Left ventricle myocardium superior (tissue), 1 donor: ENCODE measurements at places on chromosomes 3 and 15. TPM values are rescaled to one million over a fixed set of nuclear protein-coding genes. Genes with fewer than 3 reads are reported as not detected.

Gene AGTR1
- 2.2 TPM for total RNA-seq

Gene CCDC39
- total RNA-seq, result not detected

Gene LMOD3
- total RNA-seq, result 162 TPM

Gene DNAJC19
- 129 TPM for total RNA-seq

Gene ACSBG1
- total RNA-seq, result 0.05 TPM

Gene CCR9
- total RNA-seq, result not detected

Gene IQCH
- 0.64 TPM for total RNA-seq

Gene SLC28A2
- not detected for total RNA-seq

Gene ARGFX
- not detected for total RNA-seq

Gene ACAN
- 0.15 TPM for total RNA-seq

Gene THOC7
- 82.5 TPM for total RNA-seq

Gene GOLGA8O
- 2.0 TPM for total RNA-seq

Gene DISP2
- 5.2 TPM for total RNA-seq

Gene FBXO40
- 228 TPM for total RNA-seq

Gene OR5K2
- total RNA-seq, result not detected

Gene LSMEM2
- total RNA-seq, result 31.6 TPM

Gene CSPG4
- total RNA-seq, result 5.2 TPM

Gene DAZL
- not detected for total RNA-seq

Gene TM4SF4
- not detected for total RNA-seq

Gene NPAP1
- not detected for total RNA-seq

Gene PLA2G4D
- not detected for total RNA-seq

Gene LSAMP
- total RNA-seq, result 19.9 TPM

Gene WNT7A
- total RNA-seq, result not detected

Gene ESYT3
- total RNA-seq, result 1.2 TPM

Gene ELL3
- 1.3 TPM for total RNA-seq

Gene TGFBR2
- total RNA-seq, result 175 TPM
